EL (cell line): ENCODE measurements at places on chromosomes 1 and 21.

DNA sequence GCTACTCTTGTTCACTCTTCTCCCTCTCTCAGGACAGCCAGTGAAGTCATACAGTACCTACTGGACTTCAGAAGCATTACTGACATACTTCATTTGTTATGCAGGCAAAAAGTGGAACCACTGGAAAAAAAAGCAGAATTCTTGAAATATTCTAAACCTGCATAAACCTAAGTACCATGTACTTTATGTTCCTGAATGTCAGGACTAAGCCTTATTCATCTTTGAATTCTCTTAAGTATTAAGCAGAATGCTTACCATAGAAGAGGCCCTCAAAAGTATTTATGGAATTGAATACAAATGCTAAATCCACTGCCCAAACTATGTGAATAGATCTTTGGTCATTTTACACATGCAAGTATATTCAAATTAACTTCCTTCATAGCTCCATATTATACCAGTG, 7.8 kb downstream of the PSMB2 start:
- no peak for DNase-seq

DNA sequence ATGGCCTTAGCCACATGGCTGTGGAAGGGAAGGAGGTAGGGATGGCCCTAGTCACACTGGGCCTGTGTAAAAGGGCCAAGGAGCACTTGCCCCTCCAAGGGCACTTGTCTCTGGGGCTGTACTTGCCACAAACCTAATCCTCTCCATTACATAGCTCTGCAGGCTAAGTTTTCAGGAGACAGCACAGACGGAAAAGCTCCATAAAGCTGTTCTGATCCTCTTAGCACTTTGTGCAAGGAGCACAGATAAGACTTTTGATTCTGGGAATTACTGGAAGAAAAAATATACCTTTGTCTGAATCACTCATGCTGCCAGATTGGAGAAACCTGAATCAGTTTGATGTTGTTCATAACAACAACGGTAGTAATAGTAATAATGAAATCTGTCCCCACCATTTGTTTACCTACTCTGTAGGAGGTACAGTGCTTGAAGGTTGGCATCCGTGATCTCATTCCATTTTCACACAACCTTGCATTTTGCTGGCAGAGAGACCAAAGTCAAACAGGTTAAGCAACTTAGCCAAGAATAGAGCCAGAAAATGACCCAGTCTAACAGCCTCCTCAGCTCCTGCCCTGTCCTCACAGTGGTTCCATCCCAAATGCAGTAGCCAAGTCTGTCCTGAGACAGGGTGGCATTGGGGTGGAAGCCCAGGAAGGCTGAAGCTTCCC, 207.1 kb downstream of the ROR1 start:
- no peak for DNase-seq

- DNase-seq: peak; percentile 59
Measured at GRCh38 chr21:46667741-46668380, 32.4 kb downstream of the PRMT2 start.

DNA sequence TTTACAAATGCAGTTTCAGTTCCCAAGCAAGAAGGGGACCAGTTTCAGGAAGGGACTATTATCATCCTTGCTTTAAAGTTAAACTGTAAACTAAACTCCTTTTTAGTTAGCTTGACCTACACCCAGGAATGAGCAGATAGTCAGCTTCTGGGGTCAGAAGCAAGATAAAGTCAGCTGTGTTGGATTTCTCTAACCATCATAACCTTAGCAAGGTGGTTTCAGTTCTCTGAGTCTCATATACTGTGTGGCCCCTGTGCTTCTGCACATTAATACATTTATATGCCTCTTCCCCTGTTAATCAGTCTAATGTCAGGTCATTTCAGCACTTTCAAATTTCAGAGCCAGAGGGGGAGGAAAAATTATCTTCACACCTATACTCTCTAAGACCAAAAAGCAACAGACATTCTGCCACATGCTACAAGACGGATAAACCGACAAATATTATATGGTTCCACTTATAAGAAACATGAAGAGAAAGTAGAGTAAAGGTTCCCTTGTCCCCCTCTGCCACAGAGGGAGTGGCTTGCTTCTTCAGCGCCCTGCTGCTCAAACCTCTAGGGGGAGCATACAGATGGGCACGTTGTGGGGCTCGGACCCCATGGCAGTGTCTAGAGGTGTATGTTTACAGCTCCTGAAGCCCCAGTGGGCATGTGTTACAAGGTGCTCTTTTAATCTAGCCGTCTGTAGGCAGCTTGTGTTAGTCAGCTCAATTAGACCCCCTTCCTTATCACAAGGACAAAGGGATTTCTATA, 89.1 kb downstream of the SMYD3 start:
- no peak for DNase-seq

GRCh38 chr1:23475134-23475628, 8.8 kb downstream of the ASAP3 start:
- DNase-seq: peak; percentile 94

DNA sequence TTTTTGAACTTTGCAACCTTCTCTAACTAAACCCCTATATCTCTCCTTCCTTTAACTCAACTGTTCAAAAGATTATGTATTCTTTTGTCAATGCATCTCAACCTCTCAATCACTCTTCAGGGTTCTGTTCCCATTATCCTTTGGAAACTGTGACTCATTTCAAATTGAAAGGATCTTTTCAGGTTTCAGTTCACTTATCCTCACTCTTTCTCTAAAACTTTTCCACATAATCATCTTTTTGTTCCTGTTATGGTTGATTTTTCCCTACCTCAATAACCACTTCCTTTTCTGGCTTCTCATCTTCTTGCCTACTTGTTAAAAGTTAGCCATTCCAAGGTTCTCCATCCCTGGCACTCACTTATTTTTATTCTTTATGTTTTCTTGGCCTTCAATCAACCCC, 56.2 kb upstream of the NUF2 start:
- no peak for DNase-seq

- DNase-seq: no peak
Measured at GRCh38 chr1:115828101-115829022, 12.6 kb downstream of the NHLH2 start.

DNA sequence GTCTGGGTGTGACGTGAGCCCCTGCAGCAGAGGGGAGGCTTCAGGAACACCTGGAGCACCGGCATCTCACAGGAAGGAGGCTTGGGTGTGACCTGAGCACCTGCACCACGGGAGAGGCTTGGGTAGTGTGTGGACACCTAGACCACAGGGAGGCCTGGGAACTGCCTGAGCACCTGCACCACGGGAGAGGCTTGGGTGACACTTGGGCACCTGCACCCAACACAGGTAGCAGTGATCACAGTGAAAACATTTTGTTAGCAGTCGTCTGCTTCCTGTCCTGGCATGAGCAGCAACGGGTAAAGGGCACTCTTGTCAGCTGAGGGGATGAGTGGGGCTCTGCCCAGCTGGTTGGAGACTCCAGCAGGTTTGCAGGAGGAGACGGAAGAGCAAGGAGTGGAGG, 22.4 kb downstream of the LRRC3 start:
- DNase-seq: no peak

DNA sequence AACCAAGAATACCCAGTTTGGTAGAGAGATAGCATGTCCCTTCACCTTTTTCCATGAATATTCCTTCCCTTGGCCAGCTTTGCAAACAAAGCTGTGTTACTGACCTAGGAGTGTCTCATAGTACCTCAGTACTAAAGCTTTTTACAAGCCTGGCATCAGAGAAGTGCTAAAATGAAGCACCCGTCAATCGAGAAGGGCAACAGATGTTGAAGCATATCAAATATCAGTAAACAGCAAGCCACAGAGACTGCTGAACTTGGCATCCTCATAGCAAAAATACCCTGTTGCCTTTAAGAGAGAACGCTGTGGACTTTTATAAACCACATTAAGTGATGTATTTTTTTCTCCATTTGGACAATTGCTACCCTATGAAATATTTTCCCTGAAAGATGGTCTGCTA, 128.6 kb upstream of the HOOK1 start:
- no peak for DNase-seq

DNA sequence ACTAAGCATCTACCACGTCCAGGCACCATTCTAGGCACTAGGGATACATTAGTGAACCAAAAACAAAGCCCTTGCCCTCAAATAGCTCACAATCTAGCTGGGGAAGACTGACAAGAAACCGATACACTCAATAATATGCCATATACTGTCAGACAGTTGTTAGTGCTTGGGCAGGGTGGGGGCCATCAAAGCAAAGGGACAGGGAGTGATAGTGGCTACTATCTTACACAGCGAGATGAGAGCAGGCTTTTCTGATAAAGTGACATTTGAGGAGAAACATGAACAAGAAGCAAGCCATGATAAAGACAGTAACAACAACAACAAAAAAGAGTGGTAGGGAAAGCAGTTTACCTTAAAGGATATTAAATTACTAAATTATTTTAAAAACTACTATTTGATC, 41.1 kb downstream of the ERO1B start:
- no peak for DNase-seq

DNA sequence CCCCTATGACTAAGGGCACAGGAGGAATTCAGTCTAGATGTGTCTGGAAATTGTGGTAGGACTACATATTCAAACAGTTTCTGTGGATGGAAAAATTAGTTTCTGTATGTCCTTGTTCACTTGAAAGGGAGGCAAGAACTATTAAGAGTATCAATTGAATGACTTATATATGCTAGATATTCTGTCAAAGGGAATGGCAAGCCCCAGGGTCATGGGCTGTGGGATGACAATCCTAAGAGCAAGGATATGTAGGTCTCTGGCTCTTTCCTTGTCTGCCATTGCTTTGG, 383.5 kb upstream of the B3GALT2 start:
- DNase-seq: no peak

GRCh38 chr1:241413386-241413785, 56.4 kb upstream of the RGS7 start:
- peak; percentile 97 for DNase-seq

DNA sequence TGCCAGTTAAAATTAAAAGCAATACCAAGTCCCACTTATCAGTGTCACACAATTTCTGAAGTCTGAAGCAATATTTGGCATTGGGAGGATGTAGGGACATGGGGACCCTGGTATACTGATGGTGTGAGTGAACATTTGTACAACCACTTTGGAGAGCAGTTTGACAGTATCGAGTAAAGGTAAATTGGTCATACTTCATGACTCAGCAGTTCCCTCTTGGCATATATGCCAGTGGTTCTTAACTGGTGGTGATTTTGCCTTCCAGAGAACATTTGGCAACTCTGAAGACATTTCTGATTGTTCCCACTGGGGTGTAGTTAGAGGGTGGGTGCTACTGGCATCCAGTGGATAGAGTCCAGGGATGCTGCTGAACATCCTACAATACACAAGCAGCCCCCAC, 19.7 kb downstream of the FMOD start:
- no peak for DNase-seq

DNA sequence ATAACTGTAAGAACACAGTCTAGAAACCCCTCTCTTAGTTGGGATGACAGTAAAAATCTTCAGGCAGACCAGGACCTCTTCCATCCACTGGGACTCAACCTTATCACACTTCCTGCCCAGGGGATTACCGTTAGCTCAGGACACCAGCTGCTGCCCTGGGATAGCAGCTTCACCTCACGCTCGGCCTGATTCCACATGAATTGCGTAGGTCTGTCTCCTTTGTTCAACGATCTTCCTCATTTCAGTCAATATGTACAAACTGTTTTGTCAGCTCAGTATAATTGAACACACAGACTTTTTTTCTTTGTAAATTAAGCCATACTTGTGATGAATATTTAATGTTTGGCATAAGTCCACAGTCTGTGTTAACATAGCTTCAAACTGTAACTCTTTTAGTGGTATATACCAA, 290.4 kb downstream of the GRIK1 start:
- DNase-seq: no peak

GRCh38 chr1:111202707-111203623, 2.5 kb upstream of the DENND2D start:
- DNase-seq: no peak

GRCh38 chr1:180956028-180956640, 43.4 kb downstream of the KIAA1614 start:
- DNase-seq: no peak

DNA sequence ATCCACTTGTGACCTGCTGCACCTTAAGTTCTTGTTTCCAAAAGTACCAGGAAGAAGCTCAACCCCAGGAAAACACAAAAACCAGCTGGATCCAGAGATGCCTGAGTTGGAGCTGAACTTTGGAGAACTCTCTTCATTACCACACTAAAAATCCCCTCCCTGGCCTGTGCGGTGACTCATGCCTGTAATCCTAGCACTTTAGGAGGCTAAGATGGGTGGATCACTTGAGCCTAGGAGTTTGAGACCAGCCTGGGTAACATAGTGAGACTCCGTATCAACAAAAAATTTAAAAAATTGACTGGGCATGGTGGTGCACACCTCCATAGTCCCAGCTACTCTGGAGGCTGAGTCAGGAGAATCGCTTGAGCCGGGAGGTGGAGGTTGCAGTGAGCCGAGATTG, 6.2 kb downstream of the MAP1LC3C start:
- peak; percentile 70 for DNase-seq

- no peak for DNase-seq
Measured at GRCh38 chr1:180160357-180160756, 5.7 kb downstream of the QSOX1 start.

DNA sequence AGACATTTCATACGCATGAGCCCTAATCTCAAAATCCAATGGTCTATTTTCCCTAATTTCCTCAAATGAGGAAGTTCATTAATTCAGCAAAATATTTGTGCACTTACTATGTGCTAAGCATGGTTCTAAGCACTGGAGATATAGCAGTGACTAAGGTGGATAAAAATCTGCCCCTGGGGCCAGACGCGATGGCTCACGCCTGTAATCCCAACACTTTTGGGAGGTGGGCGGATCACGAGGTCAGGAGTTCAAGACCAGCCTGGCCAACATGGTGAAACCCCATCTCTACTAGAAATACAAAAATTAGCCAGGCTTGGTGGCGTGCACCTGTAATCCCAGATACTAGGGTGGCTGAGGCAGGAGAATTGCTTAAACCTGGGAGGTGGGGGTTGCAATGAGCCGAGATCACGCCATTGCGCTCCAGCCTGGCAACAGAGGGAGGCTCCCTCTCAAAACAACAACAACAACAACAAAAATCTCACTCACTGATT, 4.3 kb upstream of the MIIP start:
- DNase-seq: peak; percentile 85
